ENCODE measurements at places on chromosomes 12 and 14.

DNA sequence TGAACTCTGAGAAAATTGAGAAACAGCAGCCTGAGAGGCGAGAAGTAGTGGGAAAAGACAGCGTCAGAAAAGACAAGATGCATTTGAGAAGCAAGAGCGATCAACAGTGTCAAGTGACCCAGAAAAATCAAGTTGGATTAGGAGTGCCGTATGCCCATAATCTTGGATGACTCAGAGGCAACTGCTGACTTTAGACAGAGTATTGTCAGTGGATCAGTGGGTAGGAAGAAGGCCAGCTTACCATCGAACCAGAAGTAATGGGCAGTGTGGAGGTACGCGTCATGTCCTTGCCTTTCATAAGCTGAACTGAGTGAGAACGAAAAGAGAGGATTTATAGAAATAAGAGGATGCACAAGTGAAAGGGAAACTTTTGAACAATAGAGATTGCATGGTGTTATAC lies 151.0 kb upstream of the NAV3 start:
- DNase-seq = peak; percentile 89

- DNase-seq = no peak
Measured at GRCh38 chr12:118549510-118549980, 173.2 kb downstream of the SUDS3 start.

DNA sequence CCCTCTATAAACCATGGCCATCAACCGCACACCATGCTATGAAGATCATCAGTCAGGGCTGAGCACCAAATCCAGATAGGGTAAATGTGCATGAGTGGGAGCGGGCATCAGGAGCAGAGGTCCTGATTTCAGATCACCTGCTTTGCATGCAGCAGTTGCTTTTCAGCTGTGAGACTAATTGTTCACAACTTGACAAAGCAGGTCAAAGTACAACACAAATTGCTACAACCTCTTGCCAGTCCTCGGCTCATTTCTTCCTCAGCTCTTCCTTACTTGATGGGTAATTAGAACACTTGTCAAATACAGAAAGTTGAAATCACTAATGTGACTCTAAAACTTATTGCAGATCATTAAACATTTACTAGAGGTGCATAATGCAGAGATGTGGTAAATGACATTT lies 171.6 kb downstream of the PPM1H start:
- no peak for DNase-seq

- DNase-seq = no peak
Measured at GRCh38 chr12:57865084-57865751, 18.7 kb upstream of the CTDSP2 start.

DNA sequence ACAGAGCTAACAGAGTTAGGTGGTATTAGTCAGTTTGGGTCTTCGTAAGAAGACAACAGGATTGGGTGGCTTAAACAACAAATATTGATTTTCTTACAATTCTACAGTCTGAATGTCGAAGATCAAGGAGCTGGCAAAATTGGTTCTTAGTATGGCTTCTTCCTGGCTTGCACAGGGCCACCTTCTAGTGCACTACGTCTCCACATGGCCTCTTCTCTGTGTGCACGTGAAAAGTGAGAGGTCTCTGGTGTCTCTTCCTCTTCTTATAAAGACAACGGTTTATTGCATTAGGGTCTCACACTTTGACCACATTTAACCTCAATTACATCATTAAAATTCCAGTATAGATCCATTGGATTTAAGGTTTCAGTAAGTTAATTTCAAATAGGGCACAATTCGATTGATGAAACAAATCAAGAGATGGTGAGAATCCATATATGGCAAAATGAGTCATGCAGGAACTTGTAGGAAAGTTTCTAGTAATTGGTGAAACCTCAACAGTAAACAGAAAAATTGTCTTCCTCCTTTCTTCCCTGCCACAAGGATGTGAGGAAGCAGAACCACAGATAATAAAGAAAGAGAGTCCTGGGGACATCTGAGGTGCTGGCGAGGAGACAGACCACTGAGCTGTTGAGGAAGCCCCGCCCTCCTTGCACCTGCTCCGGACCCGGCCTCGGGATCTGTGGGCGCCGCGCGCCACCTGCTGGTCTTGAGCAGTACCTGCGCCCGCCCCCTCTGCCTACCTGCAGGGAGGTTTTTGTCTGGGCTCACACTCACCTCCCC lies 846.7 kb downstream of the TMEM121 start:
- no peak for DNase-seq

- DNase-seq = no peak
Measured at GRCh38 chr12:54051026-54051842, 2.4 kb upstream of the HOXC4 start.

DNA sequence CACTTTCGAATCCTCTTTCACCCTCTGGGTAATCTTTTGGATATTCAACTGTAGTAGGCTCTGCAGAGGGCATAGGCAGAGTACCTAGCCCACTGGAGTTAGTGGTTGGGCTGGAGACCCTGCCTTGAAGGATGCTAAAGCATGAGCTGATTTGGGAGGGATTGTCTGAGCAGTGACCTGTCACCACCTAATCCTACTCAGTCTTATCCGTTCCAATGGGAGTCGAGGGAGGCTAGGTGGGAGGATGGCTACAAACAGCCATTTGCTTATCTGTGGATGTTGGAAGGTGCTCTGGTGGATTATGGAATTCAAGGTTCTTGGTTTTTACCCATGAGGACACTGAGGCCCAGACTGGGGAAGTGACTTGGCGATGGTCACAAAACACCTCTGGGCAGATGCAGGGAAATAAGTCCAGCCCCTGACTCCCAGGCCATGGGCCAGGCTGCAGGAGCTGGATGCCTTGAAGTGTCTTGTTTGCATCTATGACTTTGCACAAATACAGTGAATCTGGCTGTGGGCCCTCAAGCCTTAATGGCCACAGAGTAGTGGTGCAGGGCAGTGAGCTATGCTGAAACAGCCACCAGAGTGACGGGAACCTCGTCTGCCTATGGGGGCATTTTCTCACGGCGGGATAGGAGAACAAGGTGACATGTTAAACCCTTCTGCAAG lies 3.7 kb downstream of the KMT5A start:
- no peak for DNase-seq

- DNase-seq = no peak
Measured at GRCh38 chr14:34041220-34041619, 90.3 kb upstream of the EGLN3 start.

- DNase-seq = no peak
Measured at GRCh38 chr12:47862881-47863280, 41.9 kb downstream of the VDR start.

- DNase-seq = no peak
Measured at GRCh38 chr12:108768591-108769500, 37.5 kb upstream of the CORO1C start.

DNA sequence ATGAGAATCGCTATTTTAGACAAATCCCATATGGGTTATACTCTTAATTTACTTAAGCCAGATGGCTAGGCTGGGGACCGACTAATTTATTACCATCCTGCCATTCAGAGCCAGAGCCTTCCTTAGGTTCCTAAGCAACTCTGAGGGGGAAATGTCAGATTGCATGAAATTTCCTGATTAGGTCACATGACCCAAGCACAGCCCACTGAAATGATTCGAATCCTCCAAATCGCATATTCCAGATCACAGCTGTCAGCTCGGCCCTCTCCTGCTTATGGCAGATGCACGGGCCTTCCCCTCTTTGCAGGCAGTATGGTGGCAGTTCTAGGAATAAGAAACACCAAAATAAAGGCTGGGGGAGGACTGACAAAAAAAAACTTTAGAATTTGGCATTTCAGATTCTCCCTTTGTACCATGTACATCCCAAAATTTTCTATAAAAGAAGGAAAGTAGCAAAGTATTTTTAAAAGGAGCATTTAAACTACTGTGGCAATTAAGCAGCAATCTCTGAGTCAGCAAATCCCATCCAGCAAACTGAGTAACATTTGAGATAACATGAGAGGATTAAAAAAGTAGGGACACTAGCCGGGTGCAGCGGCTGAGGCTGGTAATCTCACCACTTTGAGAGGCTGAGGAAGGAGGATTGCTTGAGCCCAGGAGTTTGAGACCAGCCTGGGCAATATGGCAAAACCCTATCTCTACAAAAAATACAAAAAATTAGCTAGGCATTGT lies 30.5 kb upstream of the NUDT4 start:
- peak; percentile 92 for DNase-seq

- DNase-seq = no peak
Measured at GRCh38 chr12:11753150-11753499, 103.7 kb downstream of the ETV6 start.

GRCh38 chr12:52050758-52051541 lies at the start of gene NR4A1:
Gene NR4A1 (plus strand): TSS chr12:52051442. CDS start chr12:52054329, 2,887 bp downstream.
- peak; percentile 71 for DNase-seq

- DNase-seq = peak; percentile 21
Measured at GRCh38 chr14:89767861-89768268, 186.7 kb downstream of the EFCAB11 start.

- no peak for DNase-seq
Measured at GRCh38 chr12:58521796-58522195, 398.5 kb downstream of the LRIG3 start.

DNA sequence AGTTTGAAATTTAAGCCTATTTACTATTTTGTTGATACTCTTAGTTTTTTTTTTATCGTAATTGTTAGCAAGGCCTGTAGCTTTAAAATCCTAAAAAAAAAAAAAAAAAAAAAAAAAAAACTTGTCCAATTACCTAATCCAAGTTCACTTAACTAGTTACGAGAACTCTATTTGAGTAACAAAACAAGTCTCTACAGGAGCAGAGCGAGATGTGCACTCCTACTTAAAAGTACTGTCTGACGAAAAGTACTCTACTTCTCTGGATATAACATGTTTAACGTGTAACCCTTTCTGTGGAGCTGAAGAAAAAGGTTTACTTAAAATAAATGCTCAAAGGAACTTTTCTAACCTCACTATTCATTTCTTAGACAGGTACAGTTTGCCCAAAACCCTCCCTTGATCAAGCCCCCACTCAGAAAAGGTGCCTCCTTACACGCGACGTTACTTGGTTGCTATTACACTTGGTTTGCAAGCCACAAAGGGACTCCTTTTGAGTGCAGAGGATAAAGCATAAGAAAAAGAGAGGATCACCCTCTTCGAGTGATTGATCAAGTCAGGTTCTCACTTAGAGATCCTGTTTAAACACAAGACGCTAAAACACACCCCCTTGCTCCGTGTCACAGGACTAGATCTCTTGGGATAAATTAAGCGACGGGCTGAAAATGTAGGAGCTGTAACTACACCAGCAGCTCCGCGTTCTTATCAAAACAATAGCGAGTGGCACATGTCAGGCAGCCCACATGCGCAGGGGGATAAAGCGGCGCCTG lies 2.2 kb downstream of the BAZ1A start:
- DNase-seq = peak; percentile 38

GRCh38 chr12:74722709-74723108 lies 185.1 kb downstream of the ATXN7L3B start:
- DNase-seq = no peak

DNA sequence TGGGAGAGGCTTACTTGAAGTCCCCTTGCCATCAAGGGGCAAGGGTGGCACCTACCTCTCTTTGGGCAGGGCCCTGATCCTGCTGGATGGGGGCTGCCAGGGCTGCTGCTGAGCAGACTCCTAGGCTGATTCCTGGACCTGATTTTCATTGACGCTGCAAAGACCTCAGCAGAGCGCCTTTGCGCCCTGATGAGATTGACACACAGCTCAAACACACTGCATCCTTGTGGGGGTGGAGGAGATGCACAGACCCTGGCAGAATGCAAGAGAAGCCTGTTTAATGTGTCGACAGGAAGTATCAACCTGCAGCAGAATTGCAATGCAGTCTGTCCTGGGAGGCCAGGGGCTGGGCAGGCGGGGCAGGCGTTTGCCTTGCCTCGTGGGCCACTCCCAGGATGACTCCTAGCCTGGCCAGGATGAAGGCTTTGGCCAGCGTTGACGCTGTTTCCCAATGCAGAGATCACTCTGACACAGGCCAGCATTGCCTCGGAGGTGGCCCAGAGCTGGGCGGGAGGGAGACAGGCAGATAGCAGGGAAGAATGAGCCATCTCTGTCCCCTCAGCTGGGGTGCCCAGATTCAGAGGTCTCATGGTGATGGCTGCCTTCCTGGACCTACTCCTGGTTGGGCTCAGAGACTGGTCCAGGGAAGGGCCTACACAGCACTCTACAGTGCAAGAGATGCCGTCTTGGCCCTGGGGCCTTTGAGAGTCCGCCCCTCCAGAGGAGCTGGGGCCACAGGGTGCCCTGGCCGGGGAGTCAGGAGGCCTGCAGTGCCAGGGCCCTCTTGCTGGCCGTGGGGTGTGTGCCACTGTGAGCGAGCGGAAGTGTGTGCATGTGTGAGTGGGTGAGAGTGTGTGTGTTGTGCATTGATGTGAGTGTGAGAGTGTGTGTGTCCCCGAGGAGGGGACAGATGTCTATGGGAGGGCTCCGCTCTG lies 108.3 kb downstream of the KIF26A start:
- no peak for DNase-seq

- no peak for DNase-seq
Measured at GRCh38 chr12:25151476-25151875, 43.5 kb downstream of the DNAI7 start.

- no peak for DNase-seq
Measured at GRCh38 chr12:117022465-117022864, 76.8 kb downstream of the TESC start.

DNA sequence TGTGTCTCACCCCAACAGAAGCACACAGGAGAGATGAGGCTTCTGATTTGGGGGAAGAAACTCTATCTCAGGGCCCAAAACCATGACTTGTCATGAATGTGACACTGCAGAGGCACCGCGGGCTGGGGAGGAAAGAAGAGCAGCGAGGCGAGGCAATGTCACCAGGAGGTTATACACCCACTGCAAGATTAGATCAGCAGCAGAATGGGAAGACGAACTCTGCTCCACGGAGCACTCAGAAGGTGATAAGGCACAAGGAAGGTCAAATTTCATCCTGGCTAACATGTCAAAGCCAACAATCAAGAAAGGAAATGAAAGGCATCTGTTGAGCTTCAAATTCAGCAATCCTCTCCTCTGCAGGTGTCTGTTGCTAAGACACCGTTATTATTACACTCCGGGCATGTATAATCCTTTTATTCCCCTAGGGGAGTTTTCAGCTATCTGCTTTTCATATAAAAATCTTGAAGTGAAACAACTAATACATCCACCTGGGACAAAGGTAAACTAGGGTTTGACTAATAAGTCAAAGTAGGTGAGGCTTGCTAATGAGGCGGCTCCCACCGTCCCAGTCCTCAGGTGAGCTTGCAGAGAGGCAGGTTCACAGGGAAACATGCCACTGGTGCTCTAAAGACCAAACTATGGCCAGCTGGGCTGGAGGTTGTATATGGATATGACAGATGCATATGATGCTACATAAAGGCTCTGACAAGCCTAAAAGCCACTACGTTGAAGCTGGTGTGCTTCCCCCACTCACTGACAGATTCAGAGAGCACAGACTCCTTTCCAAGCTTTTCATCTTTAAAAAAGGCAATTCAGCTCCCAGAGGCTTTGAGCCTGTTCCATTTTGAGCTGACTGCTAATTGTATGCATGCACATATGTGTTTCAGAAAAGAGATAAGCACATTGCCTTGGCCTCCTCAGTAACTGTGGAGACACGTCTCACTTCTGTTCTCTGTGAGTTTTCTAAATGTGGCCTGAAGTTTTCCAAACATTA lies 221.2 kb downstream of the NELL2 start:
- peak; percentile 10 for DNase-seq

- no peak for DNase-seq
Measured at GRCh38 chr14:60328583-60328982, 79.6 kb downstream of the PPM1A start.

Measured in NCI-H446 treated with DMSO at 0.1 percent for 48 hours (cell line).